ENCODE measurements at places on chromosomes 3 and 15.

DNA sequence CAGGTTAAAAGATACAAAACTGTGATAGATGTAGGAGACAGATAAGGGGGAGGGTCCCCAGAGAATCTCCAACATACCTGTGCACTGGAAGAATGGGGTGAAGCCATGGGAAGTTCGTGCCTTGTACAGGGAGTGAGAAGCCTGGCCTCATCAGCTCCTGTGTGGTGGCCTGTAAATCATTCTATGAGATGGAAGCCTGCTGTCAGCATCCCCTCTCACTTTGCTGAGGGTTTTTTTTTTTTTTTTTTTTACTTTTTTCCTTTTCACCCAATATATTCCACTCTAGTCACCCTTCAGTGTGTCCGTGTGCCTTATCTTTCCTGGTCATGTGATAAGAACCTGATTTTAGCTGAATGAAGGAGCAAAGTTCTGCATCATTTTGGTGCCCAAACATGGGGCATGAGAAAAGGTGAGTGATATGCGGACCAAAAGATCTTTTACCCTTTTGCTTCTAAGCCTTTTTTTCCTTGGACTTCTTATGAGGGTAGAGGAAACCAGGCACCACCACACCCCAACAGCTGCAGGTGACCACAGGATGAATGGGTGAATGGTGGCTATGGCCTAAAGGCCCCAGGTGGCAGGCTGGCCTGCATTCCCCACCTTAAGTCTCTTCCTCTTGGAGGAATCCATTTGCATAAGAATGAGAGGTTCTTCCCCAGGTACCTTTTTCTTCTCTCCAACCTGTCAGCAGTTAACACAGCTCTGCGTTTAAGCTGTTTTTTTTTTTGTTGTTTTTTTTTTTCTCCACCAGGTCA, 1345.0 kb downstream of the NSUN3 start:
- DNase-seq = no peak

DNA sequence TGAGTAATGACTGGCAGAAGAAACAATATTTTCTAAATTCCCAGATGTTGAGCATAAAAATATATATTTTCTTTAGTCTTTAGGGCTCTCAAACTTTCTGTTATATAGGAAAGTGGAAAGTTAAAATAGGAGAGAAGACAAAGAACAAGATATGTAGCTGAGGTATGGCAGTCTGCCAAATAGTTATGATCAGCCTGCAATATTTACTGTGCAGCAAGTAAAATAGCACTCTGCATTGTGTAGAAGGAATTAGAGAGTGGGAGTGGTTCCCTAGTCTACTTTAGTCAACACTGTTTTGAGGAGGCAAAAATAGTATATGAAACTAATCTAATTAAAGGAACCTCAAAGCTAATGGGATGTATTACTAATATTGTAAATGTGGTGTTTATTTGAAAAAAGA, 978.1 kb upstream of the ALCAM start:
- no peak for DNase-seq

GRCh38 chr3:126570103-126570541, 11.4 kb upstream of the C3orf22 start:
- DNase-seq = no peak

DNA sequence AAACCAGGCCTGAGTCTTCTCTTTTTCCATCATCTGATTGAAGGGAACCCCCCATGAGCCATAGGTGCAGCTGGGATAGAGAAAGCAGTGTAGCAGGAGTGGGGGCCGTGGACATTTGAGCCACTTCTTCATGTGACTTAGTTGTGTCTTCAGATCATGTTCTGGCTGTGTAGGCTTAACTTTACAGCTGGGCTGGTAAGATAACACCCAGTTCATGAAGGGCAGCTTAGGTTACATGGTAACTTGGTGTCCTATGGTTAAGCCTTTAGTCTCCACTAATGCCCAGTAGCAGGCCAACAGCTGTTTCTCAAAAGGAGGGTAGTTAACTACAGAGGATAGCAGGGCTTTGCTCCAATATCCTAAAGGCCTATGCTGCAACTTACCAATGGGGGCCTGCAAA, 11.4 kb upstream of the SNRPN start:
- no peak for DNase-seq

DNA sequence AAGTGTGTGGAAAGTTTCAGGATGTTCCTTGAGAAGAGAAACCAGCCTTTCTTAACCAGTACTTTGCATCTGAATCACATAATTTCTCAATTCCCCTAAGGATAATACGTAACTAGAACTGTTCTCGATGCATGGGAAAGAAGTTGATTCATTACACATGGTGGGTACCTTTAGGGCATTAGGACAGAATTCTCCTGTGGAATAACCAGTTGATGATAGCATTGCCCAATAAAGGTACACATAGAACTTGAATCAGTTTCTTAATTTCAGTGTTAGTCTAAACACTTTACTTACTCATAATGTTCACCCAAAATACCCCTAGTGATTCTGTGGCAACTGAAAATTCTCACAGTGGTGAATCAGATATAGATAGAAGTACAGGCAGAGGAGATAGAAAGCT, 1030.9 kb downstream of the ROBO1 start:
- DNase-seq = no peak

GRCh38 chr3:152269831-152270734, 1.4 kb downstream of the MBNL1 start:
- no peak for DNase-seq

GRCh38 chr15:79643393-79643792, 211.3 kb downstream of the MINAR1 start:
- no peak for DNase-seq

- no peak for DNase-seq
These were observed 94.9 kb upstream of the SLC6A11 start for GRCh38 chr3:10721101-10721500.

DNA sequence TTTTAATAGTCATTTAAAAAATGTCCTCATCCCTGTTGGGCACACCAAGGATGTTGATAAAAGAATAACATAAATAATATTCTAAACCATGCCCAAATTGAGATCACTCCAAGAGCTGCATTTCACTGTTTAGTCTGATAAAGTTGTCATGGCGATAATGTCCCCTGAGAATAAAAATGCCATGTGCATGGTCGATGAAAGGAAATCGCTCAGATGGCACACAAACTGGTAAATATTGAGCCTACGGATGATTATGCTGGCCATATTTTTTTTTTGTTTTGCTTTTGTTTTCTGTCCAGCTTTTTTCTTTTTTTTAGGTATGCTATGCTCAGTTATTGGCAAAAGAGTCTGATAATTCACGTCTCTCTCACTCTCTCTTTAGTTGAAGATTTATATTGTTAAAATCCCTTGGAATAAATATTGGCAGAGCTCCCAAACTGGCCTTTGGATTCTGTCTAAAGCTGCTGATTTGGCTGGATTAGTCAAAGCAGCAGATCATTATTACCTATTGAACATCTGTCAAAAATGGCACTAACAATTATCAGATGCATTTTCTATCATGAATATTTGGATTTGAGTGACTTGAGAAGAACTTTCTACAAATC, 643.8 kb downstream of the SQOR start:
- no peak for DNase-seq

DNA sequence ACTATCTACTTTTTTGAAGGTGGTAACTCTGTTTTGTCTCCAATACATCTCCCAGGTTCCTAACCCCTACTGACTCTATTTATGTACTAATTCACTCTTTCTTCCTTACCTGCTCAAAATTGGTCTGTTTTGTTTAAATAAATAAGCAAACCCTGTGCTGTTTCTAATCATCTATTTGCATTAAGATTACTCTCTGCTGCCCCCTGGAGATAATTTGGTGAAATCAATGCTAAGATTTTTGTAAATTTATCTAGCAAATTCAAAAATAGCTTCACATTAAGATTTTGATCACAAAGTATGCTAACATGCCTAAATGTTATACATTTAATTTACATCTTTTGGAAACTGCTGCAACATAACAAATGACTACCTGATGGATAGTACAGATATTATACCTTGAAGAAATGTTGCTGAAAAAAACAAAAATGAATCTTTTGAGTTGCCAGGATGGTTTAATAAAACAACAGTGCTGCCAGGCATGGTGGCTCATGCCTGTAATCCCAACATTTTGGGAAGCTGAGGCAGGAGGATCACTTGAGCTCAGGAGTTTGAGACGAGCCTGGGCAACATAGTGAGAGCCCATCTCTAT, 4.4 kb upstream of the CD200R1 start:
- no peak for DNase-seq

- DNase-seq = no peak
These were observed 5.6 kb downstream of the EIF3J start for GRCh38 chr15:44542596-44542995.

DNA sequence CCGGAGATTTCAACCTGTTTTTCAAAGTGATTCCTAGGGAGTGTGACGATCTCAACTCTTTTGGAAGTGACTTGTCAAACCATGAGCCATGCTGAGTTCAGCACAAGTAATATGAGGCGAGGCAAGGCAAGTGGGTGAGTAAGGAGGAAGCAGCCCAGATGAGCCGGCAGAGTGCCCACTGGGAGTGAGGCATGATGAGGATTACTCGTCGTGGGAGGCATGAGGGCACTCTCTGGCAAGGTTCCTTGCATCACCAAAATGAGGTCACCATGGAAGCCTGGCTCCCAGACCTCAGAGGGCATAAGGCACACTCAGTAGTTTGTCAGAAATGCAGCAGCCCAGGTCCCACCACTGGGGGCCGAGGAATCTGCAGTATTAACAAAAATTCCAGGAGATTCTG, 636.1 kb downstream of the MAGI1 start:
- no peak for DNase-seq

DNA sequence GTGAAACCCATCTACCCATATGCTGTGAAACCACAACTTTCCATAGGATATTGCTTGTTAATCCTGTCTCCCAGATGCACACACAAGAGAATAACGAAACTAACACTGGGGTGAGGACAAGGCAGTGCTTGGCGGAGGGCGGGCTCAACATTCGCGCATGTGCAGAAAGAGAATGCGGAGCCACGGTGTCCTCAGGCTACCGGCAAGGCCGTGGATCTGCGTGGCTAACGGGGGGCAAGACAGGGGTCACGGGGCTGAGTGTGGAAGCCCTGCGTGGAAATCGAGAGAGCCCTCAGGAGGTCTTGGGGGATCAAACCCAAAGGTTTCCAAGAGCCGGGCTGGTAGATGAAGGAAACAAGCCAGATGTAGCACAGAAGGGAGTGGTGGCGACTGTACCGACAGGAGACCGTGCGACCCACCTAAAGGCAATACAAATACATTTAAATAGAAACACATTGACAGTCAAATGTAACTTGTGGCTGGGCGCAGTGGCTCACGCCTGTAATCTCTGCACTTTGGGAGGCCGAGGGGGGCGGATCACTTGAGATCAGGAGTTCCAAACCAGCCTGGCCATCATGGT, 48.5 kb upstream of the TRA2B start:
- no peak for DNase-seq

DNA sequence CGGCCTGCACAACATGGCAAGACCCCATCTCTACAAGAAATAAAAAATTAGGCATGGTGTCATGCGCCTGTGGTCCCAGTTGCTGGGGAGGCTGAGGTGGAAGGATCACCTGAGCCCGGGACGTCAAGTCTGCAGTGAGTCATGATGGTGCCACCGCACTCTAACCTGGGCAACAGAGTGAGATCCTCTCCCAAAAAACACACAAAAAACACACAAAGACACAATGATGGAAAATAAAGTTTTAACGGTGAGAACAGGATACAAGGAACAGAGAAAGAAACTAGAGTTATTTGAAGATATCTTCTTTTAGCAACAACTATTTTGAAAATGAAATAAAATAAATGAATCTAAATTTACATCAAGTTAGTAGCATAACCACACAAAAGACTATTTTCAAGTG, 12.0 kb downstream of the CLASP2 start:
- no peak for DNase-seq

- DNase-seq = no peak
These were observed 191.1 kb downstream of the IL20RB start for GRCh38 chr3:137148917-137149316.

GRCh38 chr3:37944391-37944842, 46.2 kb upstream of the VILL start:
- no peak for DNase-seq

DNA sequence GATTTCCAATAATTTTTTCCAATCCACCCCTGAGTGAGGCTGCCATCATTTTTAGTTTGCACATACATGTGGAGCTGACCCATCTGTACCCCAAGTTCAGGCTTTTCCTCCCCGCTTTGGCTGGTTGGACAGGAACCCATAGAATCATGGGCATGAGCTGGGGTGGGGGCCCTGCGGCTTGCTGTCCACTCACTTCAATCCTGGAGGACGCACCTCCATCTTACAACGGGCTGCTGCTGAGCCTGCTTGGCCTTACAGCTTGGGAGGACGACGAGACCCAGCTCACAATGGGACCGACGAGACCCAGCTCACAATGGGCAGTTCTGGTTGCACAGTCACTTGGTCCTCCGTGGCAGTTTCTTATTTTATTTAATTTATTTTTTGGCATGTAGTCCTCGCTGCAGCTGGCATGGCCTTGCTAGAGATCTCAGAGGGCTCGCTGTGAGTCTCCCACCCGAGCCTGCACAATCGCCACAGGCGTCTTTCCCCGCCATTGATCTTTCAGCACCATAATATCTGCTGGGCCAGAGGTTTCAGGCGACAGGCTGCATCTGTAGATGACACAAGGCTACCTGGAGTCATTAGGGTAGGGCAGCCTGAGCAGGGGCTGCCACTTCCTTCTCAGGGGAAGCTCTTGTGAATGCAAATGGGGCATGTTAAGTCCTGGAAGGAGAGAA, 19.6 kb upstream of the EPHB3 start:
- DNase-seq = no peak

- DNase-seq = no peak
These were observed 731.1 kb upstream of the SGO1 start for GRCh38 chr3:20916951-20917606.

DNA sequence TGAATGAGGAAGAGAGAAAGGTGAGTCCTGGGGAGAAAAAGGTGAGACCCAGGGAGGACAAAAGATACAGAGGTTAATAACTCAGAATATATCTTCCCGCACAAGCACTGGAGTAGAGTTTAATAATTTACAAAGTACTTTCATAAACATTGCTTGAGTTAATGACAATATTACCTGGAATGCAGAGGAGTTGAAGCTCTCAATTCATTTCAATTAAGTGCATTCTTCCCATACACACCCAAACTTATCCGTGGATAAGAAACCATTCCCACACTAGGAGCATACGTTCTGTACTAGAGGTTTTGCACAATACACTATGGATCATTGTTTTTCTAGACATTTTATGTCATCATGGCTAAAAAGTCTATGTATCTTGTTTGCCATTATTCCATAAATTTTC, 23.3 kb upstream of the KNG1 start:
- no peak for DNase-seq

DNA sequence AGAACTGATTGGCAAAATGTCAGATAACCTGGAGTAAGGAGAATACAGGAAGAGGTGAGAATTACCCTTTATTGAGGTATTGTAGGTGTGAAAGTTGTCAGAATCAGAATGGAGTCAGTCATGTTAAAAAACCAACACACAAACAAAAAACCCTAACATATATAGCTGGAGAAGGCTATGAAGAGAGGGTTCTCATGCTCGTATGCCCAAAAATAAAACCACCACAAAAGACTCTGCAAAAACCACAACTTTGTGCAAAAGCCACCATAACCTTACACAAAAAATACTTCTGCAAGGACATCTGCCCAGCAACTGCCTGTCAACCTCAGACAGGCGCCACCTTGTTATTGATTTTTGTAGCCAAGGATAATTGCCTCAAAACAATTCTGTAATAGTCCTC, 136.0 kb downstream of the CD47 start:
- no peak for DNase-seq

GRCh38 chr3:136545664-136546268, 206.4 kb downstream of the STAG1 start:
- DNase-seq = no peak

Measured in activated T-helper 1 cell treated with anti-CD3 and anti-CD28 coated beads, Interleukin-2, amount 50 U/mL, for 16 hours (primary cell).